ENCODE measurements at places on chromosomes 4 and X. TPM values are rescaled to one million over a fixed set of nuclear protein-coding genes. Genes with fewer than 3 reads are reported as not detected.

VSIG4 gene
- 66.9 TPM for total RNA-seq

MRPL1 gene
- 12.1 TPM for total RNA-seq

TLR1 gene
- 7.9 TPM for total RNA-seq

UVSSA gene
- total RNA-seq = 29.2 TPM

JAKMIP1 gene
- total RNA-seq = not detected

ACE2 gene
- total RNA-seq = 50.4 TPM

TMEM192 gene
- total RNA-seq = 7.5 TPM

FGA gene
- not detected for total RNA-seq

MTHFD2L gene
- total RNA-seq = 14.9 TPM

TMSB15C gene
- 2.2 TPM for total RNA-seq

SASH3 gene
- total RNA-seq = 5.6 TPM

TMSB15A gene
- total RNA-seq = not detected

RAI2 gene
- 5.8 TPM for total RNA-seq

RAB33B gene
- total RNA-seq = 8.1 TPM

GLRB gene
- total RNA-seq = 2.9 TPM

SLC10A6 gene
- total RNA-seq = not detected

FAT1 gene
- 353 TPM for total RNA-seq
